ENCODE measurements at places on chromosomes 2 and 18.

- DNase-seq: no peak
Measured at GRCh38 chr2:99809259-99809900, 319.6 kb upstream of the REV1 start.

- DNase-seq: no peak
Measured at GRCh38 chr2:8392098-8392866, 289.6 kb upstream of the ID2 start.

DNA sequence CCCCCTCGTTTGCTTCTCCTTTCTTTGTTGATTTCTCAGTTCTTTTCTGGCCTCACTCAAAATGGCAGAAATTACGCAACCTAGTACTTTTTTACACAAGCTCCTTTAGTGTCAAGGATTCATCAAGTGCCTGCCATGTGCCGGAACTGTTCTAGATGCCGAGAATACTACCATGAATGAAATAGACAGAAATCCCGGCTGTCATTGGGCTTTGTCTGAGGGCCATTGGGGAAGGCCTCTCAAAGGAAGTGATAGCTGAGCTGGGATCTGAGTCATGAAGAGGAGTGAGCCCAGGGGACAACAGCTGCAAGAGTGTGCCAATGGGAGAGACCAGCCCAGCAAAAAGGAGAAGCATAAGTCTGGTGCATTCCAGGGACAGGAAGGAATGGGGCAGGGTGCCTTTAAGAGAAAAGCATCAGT lies 34.3 kb upstream of the PPP1CB start:
- DNase-seq: no peak

DNA sequence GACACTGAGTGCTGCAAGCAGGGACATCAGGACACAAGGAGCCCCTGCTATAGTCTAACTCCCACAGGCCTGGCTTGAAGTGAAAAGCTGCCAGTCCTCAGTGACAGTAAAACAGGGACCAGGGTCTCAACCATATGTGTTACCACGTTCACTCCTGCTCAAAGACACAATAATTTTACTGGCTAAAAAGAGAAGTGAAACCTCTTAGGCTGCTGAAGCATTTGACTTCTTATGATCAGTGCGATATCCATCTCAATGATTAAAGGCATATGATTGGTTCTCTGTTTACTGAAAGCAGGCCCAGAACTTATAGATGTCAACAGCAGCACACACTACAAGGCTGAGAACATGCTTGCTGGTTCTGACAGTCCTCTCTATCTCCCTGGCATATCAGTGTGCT lies 129.8 kb upstream of the LMAN1 start:
- DNase-seq: no peak

DNA sequence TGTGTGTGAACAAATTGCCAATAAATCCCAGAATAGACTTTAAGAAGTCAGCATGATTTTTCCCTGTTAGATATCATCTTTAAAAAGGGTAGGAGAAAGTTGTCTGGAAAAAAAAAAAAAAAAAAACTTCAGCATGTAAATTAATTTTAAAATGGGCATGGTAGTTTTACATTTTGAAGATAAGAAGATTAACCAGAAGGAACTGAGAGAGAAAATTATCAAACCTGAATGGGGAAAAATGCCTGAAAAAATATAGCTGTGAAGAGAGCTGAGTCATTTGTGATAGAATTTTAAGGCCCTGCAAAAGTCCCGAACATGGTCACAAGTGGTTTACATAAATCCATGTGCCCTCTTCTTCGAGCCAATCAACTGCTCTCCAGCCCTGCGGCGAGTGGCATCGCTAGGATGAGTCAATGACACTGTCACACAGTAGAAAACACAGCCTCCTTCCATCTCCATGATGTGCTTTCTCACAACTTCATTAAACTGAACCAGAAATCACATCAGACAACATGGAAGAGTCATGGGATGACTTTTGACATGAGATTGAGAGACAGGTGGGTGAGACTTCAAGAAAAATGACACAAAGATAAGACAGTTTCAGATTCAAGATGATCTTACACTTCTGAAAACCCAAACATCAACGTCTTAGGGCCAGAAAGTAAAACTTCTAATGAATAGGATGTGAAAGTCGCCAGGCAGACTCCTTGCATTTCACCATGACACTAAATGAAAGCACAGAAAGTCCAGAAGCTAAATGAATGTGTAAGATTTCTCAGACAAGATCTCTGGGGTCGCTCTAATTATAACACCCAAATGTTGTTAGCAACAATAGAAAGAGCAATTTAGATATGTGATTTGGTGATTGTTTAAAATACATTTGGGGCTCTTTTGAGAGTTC lies 273.0 kb upstream of the ID2 start:
- DNase-seq: peak; percentile 33

GRCh38 chr2:94890234-94890633 lies 19.0 kb downstream of the TEKT4 start:
- no peak for DNase-seq

DNA sequence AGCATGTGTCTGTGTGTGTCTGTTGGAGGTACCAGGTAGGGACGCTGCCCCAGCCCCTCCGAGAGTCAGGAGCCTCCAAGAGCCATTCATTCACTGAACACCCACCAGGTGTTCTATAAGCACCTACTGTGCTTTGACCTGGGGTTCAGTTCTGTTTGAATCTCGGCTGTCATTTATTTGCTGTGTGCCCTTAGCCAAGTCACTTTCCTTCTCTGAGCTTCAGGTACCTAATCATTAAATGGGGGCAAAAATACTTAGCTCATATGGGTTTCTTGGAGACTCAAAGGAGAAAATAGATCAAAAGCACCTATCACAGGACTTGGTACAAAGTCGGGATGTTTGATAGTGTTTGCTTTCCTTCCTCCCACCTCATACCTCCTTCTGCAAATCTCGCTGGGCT lies 13.2 kb downstream of the ASIC4 start:
- DNase-seq: no peak

DNA sequence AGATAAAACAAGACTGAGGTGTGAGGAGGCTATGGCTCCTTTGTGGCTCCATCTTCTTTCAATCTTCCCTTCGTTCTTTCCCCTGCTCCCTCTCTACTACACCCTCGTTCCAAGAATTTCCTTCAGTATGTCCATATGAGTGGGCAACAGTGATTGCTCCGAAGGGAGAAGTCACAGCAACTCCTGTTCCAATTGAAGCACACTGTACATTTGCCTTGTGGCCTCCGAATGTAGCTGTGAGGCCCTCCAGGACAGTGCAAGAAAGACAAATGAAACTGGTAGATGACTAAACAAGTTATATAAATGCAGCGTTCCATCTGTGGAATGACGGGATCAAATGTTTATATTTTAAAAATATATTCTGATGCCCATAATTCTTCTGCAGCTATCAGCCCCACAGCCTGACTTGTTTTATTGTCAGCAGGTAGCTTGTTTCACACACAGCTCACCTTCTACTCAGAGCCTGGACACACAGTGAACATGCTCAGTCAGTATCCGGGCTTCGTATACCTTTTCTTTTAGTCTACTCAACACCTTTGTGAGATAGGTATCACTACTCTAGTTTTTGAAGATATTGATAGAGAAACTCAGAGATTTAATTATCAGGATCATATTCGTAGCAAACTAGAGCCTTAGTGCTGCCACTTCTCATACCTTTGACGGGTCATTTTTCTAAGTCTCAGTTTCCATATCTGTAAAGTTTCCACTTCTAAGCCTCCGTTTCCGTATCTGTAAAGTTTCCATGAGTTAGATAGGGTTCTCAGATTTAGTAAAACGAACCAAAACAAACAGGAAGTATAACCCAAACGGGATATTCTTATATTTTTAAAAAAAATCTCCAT lies 216.7 kb upstream of the STON1 start:
- DNase-seq: no peak

DNA sequence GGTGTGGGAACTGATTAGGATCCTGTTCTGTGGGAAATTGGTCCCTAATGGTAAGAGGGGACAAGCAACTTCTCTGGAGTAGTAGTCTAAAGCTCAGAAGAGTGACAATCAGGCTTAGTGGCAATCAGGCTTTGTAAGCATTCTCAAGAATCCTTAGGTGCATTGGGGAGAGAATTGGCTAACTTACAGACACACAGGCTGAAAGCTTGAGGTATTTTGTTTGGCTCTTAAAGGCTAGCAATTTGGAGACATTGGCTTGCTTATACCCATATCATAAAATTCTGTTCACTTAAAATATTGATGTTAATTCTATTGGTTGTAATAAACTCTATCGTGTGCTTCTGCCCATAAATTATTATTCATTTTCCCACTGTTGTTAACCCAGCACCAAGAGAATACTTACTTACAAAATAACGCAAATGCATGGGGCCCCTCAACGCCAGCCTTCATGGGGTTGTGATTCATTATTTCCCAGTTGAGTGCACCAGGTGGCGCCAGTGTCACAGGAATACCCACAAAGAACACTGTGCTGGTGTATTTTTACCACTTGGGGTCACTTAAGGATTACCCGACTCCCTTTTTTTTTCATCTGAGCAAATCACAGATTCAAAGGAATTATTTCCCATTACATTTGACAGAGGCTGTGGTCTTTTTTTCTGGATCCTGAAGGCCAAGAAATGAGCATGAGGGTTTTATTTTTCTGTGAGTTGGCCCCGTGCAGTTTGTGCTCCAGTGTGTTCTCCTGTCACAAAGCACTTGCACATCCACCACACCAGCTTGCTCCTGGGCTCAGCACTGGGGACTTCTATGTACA lies 45.5 kb downstream of the DDX1 start:
- DNase-seq: peak; percentile 36

DNA sequence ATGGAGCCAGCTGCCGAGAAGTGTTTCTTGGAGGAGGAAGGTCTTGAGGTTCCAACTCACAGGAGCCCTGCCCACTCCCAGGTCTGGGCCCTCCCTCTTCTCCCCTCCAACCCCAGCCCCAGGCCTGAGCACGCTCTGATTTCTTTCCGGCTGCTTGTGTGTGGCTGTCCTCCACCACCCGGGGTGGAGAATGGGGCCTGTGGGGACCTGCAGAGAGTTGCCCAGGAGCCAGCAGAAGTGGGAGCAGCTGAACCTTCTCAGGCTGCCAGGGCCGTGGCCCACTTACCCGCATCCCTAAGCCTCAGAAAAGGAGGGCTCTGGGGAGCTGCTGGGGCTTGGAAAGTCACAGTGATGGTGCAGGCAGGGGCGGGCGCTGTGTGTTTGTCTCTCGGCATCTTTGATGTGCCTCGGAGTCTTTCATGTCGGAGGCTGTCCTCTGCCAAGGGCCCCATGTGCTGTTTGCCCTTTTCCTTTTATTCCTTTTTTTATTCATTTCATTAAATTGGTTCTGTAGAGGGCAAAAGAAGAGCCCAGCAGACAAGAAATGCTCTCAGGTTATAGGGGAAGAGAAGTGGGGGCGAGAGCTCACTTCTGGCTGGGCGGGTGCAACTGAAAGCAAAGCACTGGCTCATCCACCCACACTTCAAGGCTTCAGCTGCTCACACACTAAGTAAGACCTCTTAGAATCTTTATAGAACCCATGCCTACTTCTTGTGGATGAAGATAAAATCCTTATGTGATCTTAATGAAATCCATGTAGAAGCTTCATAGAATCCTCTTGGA lies 52.5 kb downstream of the SDC1 start:
- DNase-seq: no peak

GRCh38 chr2:240443891-240444301 lies 8.4 kb downstream of the GPC1 start:
- DNase-seq: no peak

DNA sequence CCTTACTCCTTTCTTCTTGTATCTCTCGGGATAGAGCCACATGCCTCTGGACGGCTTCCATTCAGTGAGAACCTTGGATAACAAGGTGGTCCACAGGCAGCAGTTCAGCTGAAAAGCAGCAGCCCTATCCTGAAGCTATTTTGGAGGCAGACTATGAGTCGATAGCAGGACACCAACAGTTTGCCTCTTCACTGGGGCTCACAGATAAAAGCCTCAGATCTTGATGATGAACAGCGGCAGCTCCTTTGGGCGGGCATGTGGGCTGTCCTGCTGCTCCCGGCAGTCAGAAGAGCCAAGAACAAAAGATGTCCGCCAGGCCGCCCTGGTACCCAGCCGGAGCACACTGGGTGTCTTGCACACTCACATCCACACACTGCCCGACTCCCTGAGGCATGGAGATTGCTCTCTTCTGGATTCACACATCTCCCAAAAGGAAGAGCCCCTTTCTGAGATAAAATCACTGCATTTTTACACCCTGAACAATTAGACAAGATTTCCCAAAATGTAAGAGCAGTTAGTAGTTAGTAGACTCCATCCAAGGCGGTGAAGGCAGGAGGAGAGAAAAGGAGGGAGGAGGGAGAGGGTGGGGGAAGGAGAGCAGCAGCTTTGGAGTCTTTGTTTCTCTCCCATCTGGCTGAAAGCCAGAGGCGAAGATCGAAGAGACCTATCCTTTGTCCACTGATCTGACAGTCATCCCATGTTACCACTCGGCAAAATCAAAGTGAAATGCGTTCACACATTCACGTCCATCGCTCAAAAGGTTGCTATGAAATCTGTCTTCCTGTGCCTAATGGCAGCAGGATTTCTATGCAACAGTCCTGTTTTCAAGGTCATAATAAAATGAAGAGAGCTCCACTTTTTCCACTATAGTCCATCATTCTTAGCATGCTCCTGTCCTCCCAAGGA lies 90.1 kb upstream of the KLF7 start:
- no peak for DNase-seq

DNA sequence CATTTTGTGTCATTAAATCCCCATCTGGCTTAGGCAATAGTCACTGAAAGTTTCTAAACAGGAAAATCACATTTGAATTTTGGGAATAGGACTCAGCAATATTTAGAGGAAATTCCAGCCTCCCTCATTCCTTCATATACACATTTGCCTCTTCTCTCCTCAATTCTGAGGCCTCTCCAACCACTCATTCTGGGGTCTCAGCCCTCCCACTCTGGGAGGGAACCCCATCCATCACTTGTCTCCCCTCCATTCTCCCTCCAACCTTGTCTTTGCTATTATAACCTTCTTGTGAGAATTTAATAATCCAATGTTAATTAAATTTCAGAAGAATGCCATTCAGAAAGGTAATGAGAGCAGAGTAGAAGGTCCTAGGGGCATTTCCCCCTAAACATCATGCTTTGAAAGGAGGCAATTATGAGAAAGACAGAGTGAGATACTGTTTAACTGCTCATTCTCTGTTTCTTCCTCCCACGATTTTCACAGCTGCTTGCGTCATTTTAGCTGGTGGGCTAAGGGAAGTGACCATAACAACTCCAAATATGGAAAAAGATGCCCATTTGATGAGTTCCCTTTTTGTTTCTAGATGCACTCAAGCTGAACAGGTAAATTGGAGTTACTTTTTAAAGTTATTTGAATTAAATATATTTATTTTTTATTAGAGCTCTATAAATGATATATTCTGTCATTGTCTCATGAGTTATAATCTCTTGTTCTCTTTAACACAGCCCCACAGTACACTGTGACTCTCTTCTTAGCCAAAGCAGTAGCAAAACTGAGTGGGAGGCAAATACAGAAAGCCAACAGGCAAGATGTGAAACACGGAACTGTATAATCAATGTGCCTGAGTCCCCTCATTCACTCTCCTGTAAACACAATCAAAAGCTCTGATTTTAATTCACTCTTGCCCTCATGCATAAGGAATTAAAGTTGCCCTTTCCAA lies 135.1 kb downstream of the DLGAP1 start:
- no peak for DNase-seq

Data from stimulated activated CD4-positive, alpha-beta T cell treated with anti-CD3 and anti-CD28 coated beads, Interleukin-4, amount 100 ng/mL, for 4 hours (primary cell).